T-cell (primary cell): ENCODE measurements at places on chromosomes 3 and 15.

- DNase-seq: no peak
Measured at GRCh38 chr3:31754575-31755278, 222.0 kb downstream of the STT3B start.

GRCh38 chr3:117526470-117527079 lies 817.0 kb downstream of the TUSC7 start:
- DNase-seq: no peak

DNA sequence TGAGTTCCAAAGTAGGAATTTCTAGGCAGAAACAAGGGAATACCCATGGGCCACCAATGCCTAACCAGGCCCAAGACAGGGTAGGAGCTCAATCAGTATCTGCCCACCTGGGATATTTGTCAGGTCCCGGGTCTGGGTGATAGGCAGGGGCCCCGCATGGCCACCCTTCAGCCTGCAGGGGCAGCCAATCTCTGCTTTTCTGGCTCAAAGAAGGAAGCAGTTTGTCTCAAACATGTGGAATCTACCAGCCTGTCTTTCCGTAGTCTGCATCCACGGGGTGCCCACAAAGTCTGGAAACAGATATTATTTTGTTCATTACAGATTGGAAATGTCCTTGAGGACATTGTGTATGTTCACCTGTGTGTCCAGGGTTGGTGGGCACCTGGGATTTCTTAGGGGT lies 56.2 kb downstream of the CEMIP start:
- DNase-seq: no peak

DNA sequence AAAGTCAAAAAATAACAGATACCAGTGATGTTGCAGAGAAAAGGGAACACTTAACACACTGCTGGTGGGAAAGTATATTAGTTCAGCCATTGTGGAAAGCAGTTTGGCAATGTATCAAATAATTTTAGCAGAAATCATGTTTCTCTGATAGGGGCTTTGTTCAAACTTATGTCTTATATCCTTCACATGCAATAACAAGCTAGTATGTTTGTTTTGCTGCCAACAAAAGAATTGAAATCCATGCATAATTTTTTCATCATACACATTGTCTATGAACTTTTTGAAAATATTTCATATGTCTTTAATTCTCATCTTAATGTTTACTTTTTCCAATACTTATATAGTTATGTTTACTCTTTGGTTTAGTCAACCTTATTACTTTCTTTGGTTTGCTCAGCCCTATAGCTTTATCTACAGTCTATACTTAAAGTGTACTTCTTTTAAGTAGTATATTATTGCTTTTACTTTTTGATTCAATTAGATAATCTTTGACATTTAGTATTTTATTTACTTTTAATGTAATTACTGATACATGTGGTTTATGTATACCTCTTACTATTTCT lies 639.6 kb upstream of the CBLB start:
- no peak for DNase-seq

DNA sequence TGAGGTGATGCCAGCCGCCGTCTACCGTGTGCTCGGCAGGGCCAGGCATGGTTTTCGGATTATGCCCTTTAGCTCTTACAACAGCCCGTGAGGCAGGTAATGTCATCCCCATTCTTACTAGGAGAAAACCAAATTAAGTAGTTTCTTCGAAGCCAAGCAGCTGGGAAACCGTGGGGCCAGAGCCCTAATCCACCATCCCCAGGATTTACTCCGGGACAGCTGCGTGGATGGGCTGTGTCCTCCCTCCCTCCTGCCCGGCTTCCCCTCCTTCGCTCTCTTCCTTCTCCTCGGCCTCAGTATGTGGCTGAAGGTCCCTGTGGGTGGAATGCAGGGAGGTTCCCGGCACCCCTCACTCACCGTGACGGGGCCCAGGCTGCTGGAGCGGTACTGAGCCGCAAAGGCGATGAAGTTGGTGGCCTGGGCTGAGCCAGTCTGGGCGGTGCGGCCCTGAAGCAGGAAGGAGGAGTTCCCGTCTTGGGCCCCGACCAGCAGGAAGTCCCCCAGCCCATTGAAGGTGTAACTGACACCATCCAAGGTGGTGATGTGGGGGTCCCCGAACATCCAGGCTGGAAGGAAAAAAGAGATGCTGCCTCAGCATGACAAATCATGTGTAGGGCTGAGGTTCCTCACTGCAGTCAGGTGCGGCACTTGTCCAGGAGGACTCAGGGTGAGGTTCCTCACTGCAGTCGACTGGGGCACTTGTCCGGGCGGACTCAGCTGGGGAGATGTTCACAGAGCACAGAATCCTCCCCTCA lies 42.5 kb downstream of the MUC20 start:
- no peak for DNase-seq

DNA sequence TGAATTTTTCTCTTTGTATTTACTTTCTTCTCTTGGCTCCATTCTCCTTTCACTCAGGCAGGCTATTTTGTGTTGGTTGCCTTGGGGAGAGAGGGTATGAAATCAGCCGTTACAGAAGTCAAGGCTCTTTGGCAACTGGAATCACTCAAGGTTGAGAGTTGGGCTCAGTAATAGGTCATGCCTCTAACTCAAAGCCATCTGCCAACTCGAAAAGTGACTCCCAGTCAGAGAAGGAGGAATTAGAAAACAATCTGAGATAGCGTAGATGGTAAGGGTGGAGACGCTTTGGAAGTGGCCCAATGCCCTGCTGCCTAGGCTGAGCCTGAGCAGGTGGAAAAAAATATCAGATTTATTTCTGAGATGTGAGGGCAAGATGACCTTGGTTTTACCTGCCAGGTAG lies 205.7 kb upstream of the ST8SIA2 start:
- no peak for DNase-seq

DNA sequence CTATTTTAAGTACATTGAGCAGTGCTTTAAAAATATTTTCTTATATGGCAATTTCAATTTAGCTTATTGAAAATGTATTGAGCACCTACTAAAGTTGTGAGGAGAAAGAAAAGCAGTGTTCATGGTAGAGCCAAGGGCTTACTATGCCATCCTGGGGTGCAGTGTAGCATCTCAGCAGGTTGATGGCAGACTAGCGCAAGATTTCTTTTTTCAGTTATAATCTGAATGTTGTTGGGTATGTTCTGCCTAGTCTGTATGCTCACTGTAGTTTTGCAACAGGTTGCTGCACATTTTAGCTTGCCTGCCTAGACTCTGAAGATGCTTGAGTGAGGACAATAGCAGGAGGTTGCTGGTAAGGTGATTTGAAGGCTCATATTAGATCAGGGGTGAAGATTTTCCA lies 103.1 kb upstream of the UNC13C start:
- no peak for DNase-seq

- no peak for DNase-seq
Measured at GRCh38 chr15:91116113-91117067, 16.3 kb downstream of the SV2B start.

- DNase-seq: no peak
Measured at GRCh38 chr15:26355472-26356074, 417.3 kb downstream of the GABRB3 start.

DNA sequence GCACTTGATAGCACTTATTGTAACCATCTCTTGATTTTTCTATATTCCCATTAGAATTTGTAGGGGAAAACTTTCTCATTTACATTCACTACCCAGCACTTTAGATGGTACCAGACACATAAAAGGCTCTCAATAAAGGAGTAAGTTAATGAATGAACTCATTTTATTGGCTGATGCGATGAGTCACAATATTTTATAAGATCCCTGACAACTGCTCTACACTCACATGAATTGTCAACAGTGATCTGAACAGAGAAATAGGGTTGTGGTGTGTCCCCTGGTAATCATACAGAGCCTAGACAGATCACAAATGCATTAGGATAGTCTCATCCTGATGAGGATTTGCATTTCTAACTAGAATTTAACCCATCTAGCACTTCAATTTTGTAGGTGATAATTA lies 567.6 kb upstream of the ARPP21 start:
- DNase-seq: no peak

GRCh38 chr3:10274601-10275000 lies 18.1 kb downstream of the GHRL start:
- no peak for DNase-seq

DNA sequence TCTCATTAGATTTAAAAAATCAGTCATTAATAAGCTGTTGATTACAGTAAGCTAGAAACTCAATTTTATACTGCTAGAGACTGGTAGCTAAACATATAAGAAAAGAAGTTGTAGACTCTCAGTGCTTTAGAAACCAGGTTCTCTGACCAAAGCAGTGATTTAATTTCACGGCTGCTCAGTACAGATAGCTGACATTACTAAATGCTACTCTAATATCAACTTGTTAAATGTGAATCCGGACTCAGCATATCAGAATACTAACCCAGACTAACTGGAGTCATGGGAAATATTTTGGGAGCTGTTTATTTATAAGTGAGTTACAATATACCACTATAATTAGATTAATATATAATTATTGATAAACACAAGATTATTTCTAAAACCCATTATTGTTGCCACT lies 80.4 kb downstream of the NEDD4 start:
- DNase-seq: no peak

DNA sequence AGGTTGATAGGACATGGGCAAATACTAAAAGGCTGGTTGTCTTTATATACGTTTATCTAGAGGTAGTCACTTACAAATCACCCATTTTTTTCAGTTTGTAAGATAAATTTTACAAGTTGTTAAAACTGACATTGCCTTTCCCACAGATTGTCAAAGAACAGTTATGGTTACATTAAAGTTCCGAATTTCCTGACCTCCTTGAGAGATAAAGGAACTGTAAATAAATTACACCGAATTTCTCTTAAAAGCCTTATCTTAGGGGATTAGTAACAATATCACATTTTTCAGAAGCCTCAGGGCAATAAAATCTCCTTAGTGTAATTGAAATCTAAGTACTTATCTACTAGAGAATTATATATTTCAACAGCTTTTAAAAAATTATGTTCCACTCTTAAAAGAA lies 49.5 kb downstream of the ZPLD1 start:
- no peak for DNase-seq

GRCh38 chr3:139675327-139675726 lies 2.4 kb downstream of the NMNAT3 start:
- no peak for DNase-seq

GRCh38 chr3:169348929-169349621 lies 314.4 kb downstream of the MECOM start:
- DNase-seq: no peak

DNA sequence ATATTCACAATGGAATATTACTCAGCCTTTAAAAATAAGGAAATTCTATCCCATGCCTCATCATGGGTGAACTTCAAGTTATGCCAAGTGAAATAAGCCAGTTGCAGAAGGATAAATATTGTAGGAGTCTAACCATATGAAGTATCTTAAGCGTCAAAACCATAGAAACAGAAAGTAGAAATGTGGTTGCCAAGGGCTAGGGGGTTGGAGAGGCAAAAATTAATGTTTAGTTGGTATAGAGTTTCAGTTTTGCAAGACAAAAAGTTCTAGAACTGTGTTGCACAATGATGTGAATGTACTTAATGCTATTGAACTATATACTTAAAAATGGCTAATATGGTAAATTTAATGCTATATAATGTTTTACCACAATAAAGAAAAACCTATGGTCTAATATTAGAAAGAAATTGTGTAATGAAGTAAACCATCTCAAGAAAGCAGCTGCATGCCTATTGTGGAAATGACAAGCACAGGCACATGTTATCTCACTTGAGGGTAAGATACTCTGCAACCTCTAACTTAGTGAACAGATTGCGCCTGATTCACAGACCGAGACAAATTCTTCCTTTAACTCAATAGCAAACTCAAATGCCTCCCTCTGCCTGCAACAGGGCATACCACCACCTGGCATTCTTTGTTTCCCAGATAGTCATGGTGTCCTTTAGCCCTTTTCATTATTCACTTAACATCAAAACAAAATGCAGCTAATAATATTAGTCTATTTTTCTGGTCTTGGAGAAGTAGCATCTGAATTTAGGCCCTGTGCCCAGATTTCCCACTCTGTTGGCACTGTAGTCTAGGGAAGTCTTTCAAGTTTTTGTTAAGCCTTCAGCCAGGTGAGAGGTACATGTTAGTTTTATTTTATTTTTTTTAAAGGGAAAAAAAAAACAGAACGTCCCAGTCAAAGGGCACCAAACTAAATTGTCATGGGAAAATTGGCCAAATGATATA lies 80.2 kb upstream of the ACP3 start:
- no peak for DNase-seq

- DNase-seq: no peak
Measured at GRCh38 chr15:85764649-85765277, 30.0 kb downstream of the KLHL25 start.

DNA sequence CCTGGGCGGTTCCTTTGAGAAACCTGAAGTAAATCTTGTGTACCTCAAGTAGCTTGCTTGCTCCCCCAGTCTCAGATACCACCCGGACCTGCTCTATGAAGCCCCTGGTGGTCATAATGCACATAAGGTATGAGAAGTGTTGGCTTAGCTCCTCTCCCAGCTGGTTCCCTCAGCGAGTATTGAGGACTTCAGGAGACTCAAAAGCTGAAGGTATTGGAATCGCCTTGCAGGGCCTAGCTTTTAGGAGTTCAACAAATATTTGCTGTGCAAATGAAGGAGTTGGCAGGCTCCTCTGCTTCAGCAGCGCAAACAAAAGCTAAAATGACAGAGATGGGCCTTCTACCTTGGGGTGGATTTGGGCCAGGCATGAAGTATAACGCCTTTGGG lies 1.7 kb downstream of the CMTM8 start:
- DNase-seq: peak; percentile 53

GRCh38 chr15:67957435-67958132 lies 96.5 kb upstream of the PIAS1 start:
- no peak for DNase-seq

- no peak for DNase-seq
Measured at GRCh38 chr3:117122609-117123008, 413.0 kb downstream of the TUSC7 start.

DNA sequence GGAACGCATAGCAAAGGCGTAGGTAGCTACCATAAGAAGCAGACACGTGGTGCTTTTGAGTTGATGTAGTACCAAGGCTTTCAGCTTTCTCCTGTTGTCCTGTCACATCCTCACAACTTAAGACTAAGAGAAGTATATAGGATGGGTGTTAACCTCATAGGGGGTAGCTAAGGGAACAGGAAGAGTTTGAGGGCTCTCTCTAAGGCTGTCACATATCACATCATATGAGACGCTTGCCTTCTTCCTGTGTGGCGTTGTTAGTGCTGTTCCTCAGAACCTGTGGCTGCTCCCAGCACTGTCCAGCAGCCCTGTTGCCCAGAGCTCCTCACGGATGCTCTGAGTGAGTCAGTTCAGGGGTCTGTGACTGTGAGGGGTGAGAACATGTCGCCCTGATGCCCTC lies 14.7 kb downstream of the DHX30 start:
- no peak for DNase-seq

GRCh38 chr3:133747373-133747772 lies 1.2 kb downstream of the TF start:
- no peak for DNase-seq

- no peak for DNase-seq
Measured at GRCh38 chr3:183638101-183638852, 2.9 kb downstream of the KLHL24 start.

- DNase-seq: no peak
Measured at GRCh38 chr3:71172189-71172588, 411.3 kb downstream of the FOXP1 start.

DNA sequence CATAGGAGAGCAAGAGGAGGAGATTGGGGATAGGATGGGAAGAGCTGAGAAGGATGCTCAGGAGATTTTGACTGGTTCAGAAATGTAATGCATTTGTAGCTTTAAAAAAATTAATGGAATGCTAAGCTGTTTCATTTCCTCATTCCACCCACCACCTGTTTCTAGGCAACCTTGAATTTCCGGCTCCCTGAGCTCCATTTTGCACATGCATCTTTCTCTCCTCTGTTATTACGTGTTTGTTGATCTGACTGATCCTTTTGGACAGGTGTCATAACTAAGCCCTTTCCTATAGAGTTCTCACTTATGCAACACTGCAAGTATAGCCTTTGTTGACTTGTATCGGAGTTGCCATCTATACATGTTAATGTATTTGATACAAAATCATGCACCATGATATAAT lies 4.3 kb downstream of the TMPRSS7 start:
- no peak for DNase-seq
